Stimulated activated CD8-positive, alpha-beta memory T cell treated with anti-CD3 and anti-CD28 coated beads, Interleukin-7, amount 100 ng/mL, for 48 hours (primary cell): ENCODE measurements at places on chromosomes 4 and X.

GRCh38 chr4:8143392-8144140 lies 15.0 kb downstream of the ABLIM2 start:
- DNase-seq, result no peak

- DNase-seq, result no peak
Measured at GRCh38 chr4:180664766-180665368, 1578.3 kb upstream of the TENM3 start.

GRCh38 chr4:124854968-124855367 lies 142.4 kb upstream of the ANKRD50 start:
- no peak for DNase-seq

GRCh38 chr4:165613581-165613980 lies 234.8 kb downstream of the CPE start:
- DNase-seq, result no peak

GRCh38 chr4:167196344-167197012 lies 37.8 kb downstream of the SPOCK3 start:
- no peak for DNase-seq

- DNase-seq, result no peak
Measured at GRCh38 chr4:5611750-5612149, 96.6 kb downstream of the EVC2 start.
